ENCODE measurements at places on chromosomes 4 and X.

- DNase-seq = peak; percentile 60
These were observed 346.2 kb downstream of the MAPK10 start for GRCh38 chr4:86013621-86014020.

GRCh38 chrX:15434205-15434604 lies 50.0 kb upstream of the VEGFD start:
- DNase-seq = no peak

DNA sequence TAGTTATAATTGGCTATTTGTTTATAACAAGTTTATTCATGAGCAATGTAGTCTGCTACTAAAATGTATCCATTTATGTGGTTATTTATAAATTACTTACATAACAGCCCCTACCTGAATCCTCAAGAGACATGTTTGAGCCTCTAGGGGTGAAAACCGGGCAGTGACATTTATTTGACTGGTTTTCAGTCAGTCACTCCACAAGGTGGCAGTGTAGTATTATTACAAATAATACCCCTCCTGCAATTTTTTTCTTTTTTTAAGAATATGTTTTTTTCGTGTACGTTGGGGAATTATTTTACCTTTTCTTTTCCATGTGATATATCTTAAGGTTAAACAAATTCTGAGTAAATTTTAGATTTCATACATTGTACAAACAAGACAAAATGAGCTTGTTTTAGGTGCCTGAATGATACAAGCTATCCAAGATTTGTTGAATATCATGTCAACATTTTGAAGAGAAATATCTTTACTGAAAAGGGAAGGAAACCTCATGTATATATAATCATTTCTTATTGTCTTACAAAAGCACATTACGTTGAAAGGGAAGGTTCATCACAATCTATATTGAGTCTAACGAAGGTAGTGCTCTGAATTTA lies 598.7 kb upstream of the TECRL start:
- DNase-seq = peak; percentile 51

GRCh38 chr4:142551517-142552305 lies 294.4 kb downstream of the INPP4B start:
- DNase-seq = no peak

Data from fibroblast of skin of scalp (primary cell).